Neural crest cell (in vitro differentiated cells): ENCODE measurements at places on chromosomes 16 and 17. TPM values are rescaled to one million over a fixed set of nuclear protein-coding genes. Genes with fewer than 3 reads are reported as not detected.

DNA sequence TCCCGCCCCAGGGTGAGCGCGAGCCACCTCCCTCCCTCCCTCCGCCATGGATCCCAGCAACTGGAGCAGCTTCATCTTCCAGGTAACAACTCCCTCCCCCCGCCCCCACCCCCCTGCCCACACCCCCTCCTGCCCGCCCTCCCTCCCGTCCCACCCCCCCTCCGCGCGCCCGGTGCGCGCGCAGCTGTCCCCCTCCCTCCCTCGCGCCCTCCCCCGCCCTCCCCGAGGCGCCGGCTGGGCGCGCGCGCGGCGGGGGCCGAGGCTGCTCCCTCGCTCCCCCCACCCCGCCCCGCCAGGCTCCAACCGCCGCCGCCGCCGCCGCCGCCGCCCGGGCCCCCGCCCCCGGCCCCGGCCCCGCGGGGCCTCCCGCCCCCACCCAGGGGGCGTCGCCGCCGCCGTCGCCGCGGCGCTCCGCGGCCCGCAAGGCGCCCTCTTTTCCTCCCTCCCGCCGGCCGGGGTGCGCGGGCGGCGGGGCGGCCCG, at the start of gene MAZ:
MAZ (plus strand) TSS at position 431 of the 481 bp plus-strand sequence. CDS start 173 bp downstream, outside the sequence.
- H3K4me1 ChIP-seq: peaks cover 46% of the 10 kb centered on the region
- peaks cover 21% of the 10 kb centered on the region for H3K36me3 ChIP-seq
- H3K4me3 ChIP-seq: peak within 1 kb of the TSS; percentile 94
- peak; percentile 37 for DNase-seq
- peaks cover 21% of the 10 kb centered on the region for H3K27me3 ChIP-seq

DNA sequence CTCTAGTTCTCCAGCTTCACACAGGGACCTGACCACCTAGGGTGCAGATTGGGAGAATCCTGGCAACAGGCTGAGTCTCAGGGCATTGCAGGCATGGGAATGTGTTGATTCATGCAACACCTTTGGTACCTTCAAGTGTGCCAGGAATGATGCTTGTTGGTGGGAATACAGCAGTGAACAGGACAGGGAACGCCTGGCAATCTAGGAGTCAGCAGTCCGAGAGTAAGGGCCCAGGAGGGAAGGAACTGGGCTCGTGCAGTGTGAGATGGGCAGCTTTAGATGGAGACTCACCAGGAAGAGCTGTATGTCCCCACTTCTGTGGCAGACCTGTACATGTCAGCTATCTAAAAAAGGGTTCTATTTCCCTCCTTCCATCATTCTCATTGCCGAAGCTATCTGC, 12.0 kb upstream of the MRC2 start:
- no peak overlapping the region for H3K4me3 ChIP-seq
- no peaks in the 10 kb centered on the region for H3K27me3 ChIP-seq
- peaks cover 24% of the 10 kb centered on the region for H3K4me1 ChIP-seq

DNA sequence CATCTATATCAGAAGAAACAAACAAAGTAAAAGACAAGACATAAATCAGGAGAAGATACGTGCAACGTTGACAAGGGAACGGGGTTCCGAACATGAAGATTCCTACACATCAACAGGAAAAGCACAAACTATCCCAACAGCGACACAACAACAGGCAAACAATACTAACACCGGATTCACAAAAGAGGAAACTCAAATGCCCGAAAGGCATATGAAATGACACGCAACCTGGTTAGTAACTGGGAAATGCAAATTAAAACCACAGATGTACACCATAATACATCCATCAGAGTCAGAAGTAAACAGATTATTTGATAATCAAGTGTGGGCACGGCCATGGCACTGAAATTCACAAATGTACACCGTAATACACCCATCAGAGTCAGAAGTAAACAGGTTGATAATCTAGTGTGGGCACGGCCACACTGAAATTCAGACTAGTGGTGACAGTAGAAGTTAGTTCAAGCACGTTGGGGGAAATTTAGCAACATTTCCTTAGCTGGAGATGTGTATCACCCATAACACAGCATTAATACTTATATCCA, 171.9 kb upstream of the RPH3AL start:
- H3K36me3 ChIP-seq: peaks cover 7% of the 10 kb centered on the region
- no peak overlapping the region for H3K4me3 ChIP-seq
- H3K4me1 ChIP-seq: peaks cover 14% of the 10 kb centered on the region
- no peak overlapping the region for H3K27ac ChIP-seq
- H3K27me3 ChIP-seq: no peaks in the 10 kb centered on the region

GRCh38 chr17:63542218-63542545, 8.1 kb upstream of the DCAF7 start:
- H3K4me1 ChIP-seq: no peaks in the 10 kb centered on the region
- H3K36me3 ChIP-seq: no peaks in the 10 kb centered on the region
- no peak overlapping the region for H3K27ac ChIP-seq
- no peak for DNase-seq
- H3K4me3 ChIP-seq: no peak overlapping the region

DNA sequence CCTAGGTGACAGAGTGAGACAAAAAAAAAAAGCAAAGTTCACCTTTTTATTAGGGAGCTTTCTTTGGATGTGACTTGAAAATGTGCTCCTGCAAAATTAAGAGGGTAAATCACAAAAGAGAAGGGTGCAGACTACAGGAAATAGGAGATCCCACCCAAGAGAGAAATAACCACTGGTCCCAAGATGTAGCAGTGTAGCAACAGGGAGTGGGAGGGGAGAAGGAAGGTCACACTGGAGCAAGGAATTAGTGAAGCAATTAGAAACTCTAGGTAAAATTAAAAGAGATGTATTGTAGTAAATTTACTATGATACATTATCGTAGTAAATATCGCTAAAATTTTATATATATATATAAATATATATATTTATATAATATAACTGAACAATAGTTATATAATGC, 12.3 kb upstream of the SPN start:
- no peaks in the 10 kb centered on the region for H3K27me3 ChIP-seq
- no peak overlapping the region for H3K4me3 ChIP-seq
- no peak for DNase-seq

DNA sequence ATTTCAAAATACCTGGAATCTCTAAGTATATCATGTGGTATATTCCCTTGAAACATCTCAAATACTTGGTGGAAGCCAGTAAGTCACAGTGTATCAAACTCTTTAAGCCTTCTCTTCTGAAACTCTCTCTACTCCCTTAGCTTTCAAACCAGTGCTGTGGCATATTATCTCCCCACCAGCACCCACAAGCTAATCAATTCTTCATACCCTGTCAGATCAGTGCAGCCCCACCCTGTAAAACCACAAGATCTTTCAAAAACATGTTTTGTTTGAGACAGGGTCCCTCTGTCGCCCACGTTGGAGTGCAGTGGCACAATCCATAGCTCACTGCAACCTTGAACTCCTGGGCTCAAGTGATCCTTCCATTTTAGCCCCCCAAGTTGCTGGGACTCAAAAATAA, 91.6 kb upstream of the C17orf78 start:
- no peak for DNase-seq
- H3K4me1 ChIP-seq: peaks cover 9% of the 10 kb centered on the region
- no peak overlapping the region for H3K27ac ChIP-seq
- H3K36me3 ChIP-seq: peaks cover 18% of the 10 kb centered on the region
- H3K27me3 ChIP-seq: no peaks in the 10 kb centered on the region
- H3K4me3 ChIP-seq: no peak overlapping the region

GRCh38 chr17:4365628-4366326, 698 bp downstream of the UBE2G1 start:
- H3K27me3 ChIP-seq: no peaks in the 10 kb centered on the region
- H3K4me3 ChIP-seq: no peak overlapping the region
- peaks cover 24% of the 10 kb centered on the region for H3K4me1 ChIP-seq
- H3K27ac ChIP-seq: no peak overlapping the region
- DNase-seq: peak; percentile 48
- H3K36me3 ChIP-seq: peaks cover 9% of the 10 kb centered on the region

DNA sequence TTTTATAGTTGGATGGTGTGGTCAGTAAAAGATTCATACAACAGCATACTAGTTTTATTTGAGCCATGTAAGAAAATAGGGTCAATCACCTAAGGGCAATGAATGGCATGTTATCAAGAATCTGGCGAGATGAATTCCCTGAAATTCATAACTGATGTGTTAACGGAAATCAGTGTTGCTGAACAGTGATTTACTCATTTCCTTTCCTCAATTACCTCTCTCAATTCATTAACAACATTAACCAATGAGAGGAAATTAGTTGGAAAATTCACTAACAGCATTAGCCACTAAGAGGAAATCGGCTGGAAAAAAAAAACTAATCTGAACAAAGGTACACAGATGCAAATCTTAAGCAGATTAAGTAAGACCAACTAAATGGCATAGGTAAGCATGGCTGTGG, 6.3 kb downstream of the CMTR2 start:
- H3K36me3 ChIP-seq: peaks cover 21% of the 10 kb centered on the region
- H3K4me1 ChIP-seq: peaks cover 3% of the 10 kb centered on the region
- DNase-seq: no peak
- H3K27ac ChIP-seq: no peak overlapping the region

- no peak for DNase-seq
- peaks cover 2% of the 10 kb centered on the region for H3K27me3 ChIP-seq
- H3K27ac ChIP-seq: peak overlapping the region; percentile 97
- no peaks in the 10 kb centered on the region for H3K36me3 ChIP-seq
These were observed 72.7 kb downstream of the GAS7 start for GRCh38 chr17:10125531-10126275.

DNA sequence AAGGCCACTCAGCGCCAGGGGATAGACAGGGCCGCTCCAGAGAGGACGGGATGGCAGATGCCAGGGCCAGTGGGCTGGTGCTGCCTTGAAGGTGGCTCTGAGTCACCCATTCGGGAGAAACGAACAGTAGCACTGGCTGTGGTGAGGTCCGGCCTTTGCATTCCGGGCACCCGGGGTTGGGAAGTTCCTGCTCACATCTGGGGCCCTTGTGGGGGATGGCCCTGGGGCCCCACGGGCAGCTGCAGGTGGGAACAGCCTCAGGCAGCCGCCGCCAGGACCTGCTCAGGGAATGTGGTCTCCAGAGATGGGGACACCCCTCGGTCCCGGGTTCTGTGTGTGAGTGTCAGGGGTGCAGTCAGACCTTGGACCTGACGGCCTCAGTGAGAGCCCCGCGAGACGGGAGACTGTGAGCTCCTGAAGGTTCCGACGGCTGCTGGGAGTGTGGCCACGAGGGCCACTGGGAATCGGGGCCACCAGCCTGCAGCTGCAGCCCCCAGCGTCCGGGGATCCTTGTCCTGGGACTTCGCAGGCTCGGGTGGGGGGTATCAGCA, 1.4 kb downstream of the CBFA2T3 start:
- no peak overlapping the region for H3K4me3 ChIP-seq
- no peaks in the 10 kb centered on the region for H3K36me3 ChIP-seq
- H3K4me1 ChIP-seq: peaks cover 10% of the 10 kb centered on the region
- H3K27me3 ChIP-seq: no peaks in the 10 kb centered on the region

DNA sequence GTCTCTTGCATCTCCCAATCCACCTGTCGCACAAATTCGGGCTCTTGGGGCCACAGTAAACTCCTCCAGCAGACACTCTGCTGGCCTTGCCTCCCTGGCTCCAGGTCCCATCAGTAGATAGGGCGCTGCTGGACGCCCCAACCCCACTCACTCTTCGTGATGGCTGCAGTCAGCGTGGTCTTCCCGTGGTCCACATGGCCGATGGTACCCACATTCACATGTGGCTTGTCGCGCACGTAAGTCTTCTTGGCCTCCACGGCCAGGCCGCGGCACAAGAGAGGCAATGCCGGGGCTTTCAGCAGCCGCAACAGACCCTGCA, 428 bp downstream of the TUFM start:
- peaks cover 9% of the 10 kb centered on the region for H3K36me3 ChIP-seq
- peaks cover 31% of the 10 kb centered on the region for H3K4me1 ChIP-seq
- no peak for DNase-seq
- peaks cover 4% of the 10 kb centered on the region for H3K27me3 ChIP-seq
- peak overlapping the region; percentile 98 for H3K4me3 ChIP-seq

GRCh38 chr16:88009563-88010342, 58.5 kb downstream of the BANP start:
- no peak for DNase-seq
- H3K4me1 ChIP-seq: peaks cover 57% of the 10 kb centered on the region
- H3K4me3 ChIP-seq: no peak overlapping the region
- H3K36me3 ChIP-seq: peaks cover 18% of the 10 kb centered on the region
- no peaks in the 10 kb centered on the region for H3K27me3 ChIP-seq
- peak overlapping the region; percentile 44 for H3K27ac ChIP-seq

DNA sequence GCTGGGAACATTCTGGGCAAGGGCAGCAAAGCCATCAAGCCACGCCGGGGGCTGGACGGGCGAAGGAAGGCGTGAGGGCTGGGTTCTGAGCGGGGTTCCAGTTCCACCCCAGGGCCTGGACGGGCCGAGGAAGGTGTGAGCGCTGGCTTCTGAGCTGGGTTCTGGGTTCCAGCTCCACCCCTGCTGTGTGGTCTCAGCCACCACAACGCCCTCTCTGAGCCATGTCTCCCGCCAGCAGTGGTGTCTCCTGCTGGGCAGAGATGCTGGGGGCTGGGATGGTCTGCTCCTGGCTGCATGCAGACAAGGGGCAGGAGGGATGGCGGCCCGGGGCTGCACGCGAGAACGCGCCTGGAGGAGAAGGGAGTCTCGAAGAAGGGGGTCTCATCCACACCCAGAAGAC, 3.9 kb upstream of the CPNE7 start:
- no peak for DNase-seq
- peak overlapping the region; percentile 15 for H3K4me3 ChIP-seq
- no peaks in the 10 kb centered on the region for H3K36me3 ChIP-seq
- peaks cover 3% of the 10 kb centered on the region for H3K4me1 ChIP-seq
- peaks cover 34% of the 10 kb centered on the region for H3K27me3 ChIP-seq

DNA sequence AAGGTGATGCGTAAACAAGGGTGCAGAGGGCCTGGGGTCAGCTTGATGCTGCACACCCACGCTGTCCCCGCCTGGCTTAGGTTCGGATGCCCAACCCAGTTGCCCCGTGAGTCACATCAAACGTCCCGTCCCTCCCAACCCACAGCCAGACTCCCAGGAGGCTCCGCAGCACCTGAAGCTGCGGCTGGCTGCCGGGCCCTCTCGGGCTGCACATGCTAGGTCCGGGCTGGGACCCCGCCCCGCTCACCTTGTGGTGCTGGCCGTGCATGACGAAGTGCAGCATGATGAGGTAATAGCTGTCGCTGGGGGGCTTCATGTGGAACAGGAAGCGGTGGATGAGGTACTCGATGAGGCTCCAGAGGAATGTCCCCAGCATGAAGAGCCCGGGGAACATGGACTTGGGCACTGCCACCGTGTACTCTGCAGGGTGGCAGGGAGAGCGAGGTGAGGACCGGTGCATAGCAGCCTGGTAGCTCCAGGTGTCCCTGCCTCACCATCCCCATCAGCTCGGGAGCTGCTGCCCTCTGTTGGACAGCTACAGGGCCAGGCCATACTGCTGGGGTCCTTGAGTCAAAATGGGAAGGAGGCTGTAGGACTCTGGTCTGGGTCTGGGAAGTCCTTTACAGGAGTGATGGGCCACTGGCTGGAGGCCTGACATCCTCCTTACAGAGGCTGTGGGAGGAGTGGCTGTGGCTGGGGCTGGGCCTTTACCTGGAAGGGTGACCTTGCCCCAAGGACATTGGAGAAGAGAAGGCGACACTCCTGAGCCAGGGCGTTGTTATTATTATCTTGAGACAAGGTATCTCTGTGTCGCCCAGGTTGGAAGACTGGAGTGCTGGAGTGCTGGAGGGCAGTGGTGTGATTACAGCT, 18.3 kb upstream of the MLKL start:
- no peak overlapping the region for H3K4me3 ChIP-seq
- no peaks in the 10 kb centered on the region for H3K36me3 ChIP-seq
- no peaks in the 10 kb centered on the region for H3K27me3 ChIP-seq
- no peak overlapping the region for H3K27ac ChIP-seq
- DNase-seq: no peak

CCL14 gene
- total RNA-seq: not detected in 2 replicates

CLDN6 gene
- total RNA-seq: 0.47 and 0.55 TPM in 2 replicates
